AG09319 (cell line): ENCODE measurements at places on chromosomes 16 and 17.
A peak's percentile ranks its signal among the peaks of the same experiment; 100 is the strongest.

DNA sequence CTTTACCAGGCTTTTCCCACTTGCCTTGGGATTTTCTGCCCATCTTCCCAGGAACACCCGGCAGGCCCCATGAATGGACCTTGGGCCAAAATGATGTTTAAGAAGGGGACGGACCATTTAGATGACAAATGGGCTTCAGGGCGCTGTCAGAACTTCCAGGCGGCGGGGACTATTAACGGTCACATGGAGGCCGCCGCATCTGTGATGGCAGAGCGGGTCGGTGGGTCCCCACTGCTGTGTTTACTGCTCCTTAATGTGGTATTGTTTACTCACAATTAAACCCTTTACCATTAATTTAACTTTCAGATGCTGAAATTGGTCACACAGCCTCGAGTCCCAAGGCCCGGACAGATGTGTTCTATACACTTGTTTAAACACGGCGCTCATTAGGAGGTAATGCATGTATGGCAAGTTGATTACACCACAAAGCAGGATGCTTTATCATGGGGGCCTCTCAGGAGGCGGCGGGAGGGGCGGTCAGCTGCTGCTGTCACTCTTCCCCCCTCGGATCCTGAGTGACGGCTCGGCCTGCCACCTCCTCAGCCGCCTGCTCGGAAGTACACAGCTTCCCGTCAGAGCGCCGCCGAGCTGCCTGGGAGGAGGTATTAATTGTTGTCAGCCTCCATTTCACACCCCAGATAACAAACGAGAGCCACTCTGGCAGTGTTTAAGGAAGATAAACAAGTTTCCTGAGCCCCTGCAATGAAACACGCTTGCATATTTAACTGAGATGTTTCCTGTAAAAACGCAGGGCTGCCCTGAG lies 83.9 kb upstream of the IRX3 start:
- no peak for DNase-seq

GRCh38 chr17:11144358-11145233 lies 96.4 kb upstream of the SHISA6 start:
- DNase-seq, result no peak

GRCh38 chr17:72414967-72415853 lies 294.4 kb downstream of the SOX9 start:
- DNase-seq, result no peak

- peak; percentile 72 for DNase-seq
Measured at GRCh38 chr17:56699186-56699894, 105.8 kb downstream of the NOG start.

GRCh38 chr16:64784635-64785034 lies 337.2 kb downstream of the CDH11 start:
- DNase-seq, result no peak

GRCh38 chr17:78737332-78737731 lies 44.7 kb downstream of the CYTH1 start:
- no peak for DNase-seq

GRCh38 chr17:61393550-61393903 lies 6.1 kb upstream of the TBX2 start:
- DNase-seq, result no peak

DNA sequence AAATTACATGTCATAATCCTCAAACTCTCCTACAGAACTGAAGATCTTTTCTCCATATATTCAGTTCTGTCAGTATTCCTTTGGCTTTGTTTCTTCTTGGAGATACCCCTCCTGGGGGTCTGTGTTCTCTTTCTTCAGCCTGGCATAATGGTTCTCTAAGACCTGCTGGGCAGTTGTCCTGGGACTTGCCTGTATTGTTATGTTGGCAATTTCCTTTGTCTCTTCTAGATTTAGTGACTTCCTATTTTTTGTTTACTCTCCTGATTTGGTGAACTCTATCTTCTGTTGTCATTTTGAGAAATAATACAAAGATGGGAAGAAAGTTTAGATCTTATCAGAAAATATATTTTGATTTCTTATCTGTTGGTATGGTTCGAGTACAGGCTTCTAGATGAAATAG lies 127.8 kb downstream of the GOSR1 start:
- no peak for DNase-seq

- DNase-seq, result no peak
Measured at GRCh38 chr17:50452630-50453300, 15.9 kb downstream of the CHAD start.

DNA sequence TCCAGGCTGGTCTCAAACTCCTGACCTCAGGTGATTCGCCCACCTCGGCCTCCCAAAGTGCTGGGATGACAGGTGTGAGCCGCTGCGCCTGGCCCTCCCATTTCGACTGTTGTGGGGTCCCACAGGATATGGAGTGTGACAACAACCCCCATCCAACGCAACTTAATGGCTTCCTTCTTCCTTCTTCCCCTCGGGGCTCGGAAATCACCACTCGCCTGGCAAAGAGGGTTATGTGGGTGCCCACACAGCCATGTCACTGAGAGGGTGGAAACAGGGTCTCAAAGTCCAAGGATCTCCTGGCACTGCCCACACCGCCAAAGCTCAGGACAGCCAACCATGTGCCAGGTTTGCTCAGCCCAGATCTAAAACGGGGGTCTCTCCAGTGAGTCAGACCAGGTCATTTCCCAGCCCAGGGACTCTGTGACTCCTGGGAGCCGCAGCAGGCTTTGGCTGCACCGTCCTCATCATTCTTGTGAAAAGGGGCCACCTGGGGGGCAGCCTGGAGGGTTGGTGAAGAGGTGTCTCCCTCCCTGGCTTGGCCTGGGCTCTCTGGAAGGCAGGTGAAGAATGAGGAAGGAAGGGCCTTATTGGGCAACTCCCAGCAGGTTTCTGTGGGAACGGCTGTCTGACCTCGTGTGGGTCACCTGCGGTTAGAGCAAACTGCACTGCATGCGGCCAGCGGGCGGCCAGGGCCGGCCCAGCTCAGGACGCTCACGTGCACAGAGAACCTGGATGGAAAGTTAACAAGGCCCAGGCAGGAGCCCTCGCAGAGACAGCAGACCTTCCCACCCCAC lies 25.3 kb upstream of the LITAF start:
- DNase-seq, result no peak

- DNase-seq, result no peak
Measured at GRCh38 chr17:75128694-75129505, 2.6 kb downstream of the NT5C start.

GRCh38 chr16:58649707-58650106 lies 20.1 kb upstream of the CNOT1 start:
- no peak for DNase-seq

- DNase-seq, result no peak
Measured at GRCh38 chr17:79212149-79213087, 137.8 kb downstream of the ENGASE start.

DNA sequence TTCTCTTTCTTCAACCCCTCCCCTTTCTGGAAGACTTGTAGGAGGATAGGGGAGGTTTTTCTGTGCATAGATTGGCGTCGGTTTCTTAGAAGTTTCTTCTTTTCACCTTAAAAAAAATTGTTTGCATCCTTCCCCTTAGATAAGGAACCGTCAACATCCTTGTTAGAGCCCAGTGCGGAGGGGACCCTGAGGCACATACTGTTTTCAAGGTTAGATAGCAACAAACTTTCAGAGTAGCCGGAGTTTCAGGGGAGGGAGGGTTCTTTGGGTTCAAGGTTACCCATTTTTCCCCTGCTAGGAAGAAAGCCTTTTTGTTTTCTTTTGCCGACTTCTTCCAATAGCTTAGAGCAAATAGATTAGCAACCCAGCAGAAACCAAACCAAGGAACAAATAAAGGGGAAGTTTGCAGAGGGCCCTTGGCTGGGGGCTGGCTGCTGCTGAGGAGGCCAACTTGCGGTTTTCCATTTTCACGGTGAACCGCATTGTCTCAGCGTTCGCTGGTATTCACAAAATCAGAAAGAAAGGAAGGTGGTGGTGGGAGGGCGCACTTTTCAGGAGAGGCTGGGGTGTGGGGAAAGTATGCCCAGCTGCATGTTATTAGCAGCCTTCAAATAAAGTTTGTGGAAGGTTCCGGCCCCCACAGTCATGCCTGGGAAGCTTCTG lies 28.8 kb downstream of the MSI2 start:
- no peak for DNase-seq

GRCh38 chr17:74607221-74607620 lies 15.1 kb upstream of the CD300LD start:
- DNase-seq, result no peak

- no peak for DNase-seq
Measured at GRCh38 chr17:57723427-57724025, 21.6 kb downstream of the CCDC182 start.
